CD4-positive, alpha-beta T cell treated with Interleukin-4 for 4 hours (primary cell): ENCODE measurements at places on chromosomes 1 and 21.
A peak's percentile ranks its signal among the peaks of the same experiment; 100 is the strongest.

DNA sequence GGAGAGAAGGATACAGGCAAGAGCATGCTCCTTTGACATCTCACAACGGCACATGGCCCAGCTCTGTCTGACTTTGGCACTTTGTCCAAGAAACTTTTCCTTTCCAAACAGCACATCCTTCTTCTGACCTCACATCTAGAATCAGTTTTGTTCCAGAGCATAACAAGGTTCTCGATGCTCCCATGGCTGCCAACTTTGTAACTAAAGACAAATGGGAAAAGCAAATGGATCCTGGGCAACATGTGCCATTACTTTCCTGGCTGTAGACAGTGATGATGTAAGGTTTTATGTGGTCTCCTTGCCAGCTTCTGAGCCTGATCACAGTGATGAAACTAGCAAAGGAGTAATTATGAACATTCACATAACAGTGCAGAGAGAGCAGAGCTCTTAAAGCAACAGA is 171.8 kb upstream of the C1orf87 start:
- no peak for DNase-seq

- peak; percentile 53 for DNase-seq
Measured at GRCh38 chr1:100928128-100928527, 32.2 kb downstream of the SLC30A7 start.

GRCh38 chr21:42721341-42721824 is 68.0 kb downstream of the PDE9A start:
- no peak for DNase-seq

- DNase-seq: no peak
Measured at GRCh38 chr1:195328102-195328501, 1280.1 kb downstream of the KCNT2 start.

DNA sequence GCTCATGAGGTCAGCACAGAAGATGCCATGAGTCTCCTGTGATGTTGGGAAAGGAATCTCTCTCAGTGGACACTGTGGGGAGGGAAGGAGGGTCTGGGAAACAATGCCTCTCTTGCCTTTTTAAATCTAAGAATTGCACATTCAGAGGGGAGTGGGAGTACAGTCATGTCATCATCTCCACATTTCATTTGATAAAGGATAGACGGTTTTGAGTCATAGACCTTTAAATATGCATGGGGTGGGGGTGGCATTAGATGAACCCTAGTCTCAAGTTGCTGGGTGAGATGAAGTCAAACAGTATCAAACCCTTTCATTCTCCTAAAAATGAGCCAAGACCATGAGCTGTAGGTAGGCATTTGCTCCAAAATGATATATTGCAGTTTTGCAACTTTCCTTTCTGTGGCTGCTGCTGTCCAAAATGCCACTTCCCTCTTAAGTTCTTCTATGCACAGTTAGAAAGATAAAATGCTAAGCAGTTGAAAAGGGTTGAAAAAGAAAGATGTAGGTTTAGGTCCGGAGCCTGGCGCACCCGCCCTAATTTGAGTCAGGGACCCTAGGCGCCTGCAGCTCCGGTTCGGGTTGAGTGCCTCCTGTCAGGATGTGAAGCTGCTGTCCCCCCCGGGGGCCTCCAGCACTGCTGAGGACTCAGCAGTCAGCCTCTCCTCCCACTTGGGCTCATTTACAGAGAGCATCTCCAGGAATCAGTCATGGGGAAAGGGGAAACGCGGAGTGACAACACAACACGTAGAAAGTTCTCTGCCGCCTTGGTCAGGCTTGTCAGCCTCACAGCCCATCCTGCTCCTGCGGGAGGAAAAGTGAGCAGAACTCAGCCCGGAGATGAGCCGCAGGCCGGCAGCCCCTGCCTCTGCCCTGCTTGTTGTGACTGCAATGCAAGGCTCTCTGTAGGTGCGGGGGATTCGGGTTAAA is 479.3 kb upstream of the RUNX1 start:
- DNase-seq: peak; percentile 24

DNA sequence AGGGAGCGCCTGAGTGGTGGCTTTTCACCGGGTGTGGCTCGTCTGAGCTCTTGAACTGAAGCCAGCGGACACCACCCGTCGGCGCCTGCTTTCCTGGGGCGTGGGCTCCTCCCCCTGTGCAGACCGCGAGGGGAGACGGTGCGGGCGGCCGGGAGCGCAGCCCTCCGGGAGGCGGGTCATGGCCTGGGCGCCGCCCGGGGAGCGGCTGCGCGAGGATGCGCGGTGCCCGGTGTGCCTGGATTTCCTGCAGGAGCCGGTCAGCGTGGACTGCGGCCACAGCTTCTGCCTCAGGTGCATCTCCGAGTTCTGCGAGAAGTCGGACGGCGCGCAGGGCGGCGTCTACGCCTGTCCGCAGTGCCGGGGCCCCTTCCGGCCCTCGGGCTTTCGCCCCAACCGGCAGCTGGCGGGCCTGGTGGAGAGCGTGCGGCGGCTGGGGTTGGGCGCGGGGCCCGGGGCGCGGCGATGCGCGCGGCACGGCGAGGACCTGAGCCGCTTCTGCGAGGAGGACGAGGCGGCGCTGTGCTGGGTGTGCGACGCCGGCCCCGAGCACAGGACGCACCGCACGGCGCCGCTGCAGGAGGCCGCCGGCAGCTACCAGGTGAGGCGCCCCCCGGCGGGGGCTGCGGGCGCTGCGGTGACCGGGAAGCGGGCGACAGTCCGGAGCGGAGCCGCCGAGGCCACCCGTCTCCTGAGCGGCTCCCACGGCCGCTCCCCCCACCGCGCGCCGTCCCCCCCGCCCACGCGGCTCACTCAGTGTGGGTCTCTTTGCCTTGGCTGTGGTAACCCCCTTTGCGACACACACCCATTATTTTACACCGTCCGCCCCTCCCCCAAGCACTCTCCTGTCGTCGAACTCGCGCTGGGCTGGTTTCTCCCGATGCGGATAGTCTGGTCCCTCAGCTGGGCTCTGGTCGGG is at the start of gene TRIM58:
TSS of gene TRIM58 (plus strand) at position 119 of the 916 bp plus-strand sequence. CDS start at position 179, 60 bp downstream.
- DNase-seq: no peak

DNA sequence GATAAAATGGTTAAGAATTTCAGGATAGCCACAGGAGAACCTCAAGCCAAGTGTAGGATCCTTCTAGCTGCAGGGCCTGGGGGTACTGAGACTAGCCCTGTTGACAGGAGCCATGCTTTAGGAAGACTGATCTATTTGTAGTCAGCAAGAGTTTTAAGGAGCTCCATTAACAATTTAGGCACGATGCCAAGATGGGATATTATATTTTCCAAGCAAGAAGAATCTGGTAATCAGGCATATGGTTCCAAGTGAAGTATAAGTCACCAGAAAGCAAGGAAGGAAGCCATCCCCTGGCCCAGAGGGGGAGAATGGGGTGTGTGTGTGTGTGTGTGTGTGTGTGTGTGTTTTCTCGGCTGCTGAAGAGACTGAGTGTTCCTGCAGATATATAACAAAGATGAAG is 7.0 kb downstream of the IFNAR2 start:
- DNase-seq: no peak

- no peak for DNase-seq
Measured at GRCh38 chr1:204961765-204962419, 81.1 kb upstream of the CNTN2 start.
